Cerebellar cortex (tissue), 1 donor: ENCODE measurements at places on chromosomes 13 and 19.

DNA sequence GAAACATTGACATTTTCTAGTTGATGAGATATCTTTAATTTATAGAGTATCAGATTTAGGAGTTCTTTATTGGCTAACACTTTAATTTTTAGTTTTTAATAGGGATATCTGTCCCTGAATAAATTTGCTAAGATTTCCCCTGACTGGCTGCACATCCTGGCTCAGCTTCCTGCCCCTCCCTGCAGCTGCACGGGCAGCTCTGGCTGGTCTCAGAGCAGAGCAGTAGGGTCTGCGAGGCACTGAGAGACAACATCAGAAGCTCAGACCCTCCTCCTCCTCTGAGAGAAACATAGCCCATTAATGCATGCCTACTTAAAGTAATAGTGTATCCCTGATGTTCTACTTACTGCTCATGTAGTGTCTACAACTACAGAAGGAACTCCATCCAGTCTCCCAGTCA is 139.2 kb downstream of the TNFSF13B start:
- DNase-seq: no peak

DNA sequence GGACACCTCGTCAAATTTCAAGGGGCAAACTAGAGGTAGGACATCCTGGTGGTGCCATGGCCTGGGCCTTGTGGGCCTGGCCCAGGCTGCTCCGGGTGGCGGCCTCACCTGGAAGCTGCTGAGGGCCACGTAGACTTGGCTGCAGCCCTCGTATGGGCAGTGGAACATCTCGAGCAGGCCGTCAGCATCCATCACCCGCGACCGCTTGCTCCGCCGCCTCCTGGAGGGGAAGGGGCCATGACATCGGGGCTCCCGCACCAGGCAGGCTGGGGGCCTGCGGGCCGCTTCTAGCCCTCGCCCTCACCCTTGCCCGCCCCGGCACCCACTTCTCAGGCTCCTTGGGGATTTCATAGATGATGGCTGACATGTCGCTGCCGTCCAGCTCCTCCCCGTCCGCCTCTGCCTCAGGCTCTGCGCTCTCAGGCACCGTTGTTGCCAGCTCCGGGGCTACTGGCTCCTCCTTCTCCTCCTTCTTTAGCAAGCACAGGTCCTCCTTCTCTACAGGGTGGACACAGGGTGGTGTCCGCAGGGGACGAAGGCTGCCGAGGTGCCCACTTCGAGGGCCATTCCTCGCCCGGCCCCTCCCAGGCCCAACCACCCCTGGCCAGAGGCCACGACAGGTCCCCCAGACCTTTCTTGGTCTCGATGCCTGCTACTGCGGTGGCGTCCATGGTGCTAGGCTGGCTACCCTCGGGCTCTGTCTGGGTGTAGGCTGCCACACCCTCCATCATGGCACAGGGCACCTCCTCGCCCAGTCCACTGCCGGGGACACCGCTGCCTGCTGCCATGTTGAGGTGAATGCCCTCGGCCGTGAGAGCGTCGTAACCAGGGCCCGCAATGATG is 6.0 kb upstream of the ELAVL3 start:
- DNase-seq: no peak

DNA sequence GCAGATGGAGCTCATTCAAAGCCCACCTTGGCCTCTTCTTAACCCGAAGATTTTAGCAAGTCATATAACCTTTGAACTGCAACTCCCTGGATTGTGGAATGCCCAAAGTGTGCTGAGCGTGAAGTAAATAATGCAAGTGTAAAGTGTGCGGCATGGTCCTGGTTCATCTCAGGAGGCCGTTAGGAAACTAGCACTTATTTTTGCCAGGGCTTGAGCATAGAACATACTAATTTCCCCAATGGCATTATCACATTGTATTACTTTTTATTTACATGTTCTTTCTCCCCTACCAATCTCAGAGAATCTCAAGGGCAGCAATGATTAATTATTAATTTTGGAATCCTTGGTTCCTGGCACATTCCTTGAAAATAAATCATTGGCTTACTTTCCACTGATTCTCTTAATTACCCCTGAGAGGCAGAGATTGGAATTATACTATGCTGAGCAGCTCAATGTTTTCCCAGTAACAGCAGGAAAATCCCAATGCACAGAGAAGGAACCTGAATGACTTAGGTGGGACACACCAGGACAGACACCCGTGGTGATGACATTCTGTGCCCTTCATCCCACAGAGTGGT is 128.8 kb upstream of the GJB6 start:
- DNase-seq: no peak

DNA sequence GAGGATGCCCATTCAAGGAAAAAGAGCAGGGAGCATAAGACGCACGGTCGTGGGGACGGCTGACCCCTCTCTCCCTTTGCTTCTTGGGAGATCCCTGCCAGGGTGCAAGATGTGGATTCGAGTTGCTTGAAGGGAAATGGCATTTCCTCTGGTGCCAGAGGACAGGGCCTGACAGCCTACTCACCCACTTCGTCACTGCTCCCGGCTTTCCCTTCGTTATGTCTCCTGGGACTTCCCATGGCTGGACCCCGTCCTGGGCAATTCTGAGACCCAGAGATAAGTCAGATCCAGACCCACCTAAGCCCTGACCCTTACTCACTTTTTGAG is 1.2 kb downstream of the TBC1D17 start:
- DNase-seq: no peak

- no peak for DNase-seq
These were observed 529 bp downstream of the LONP1 start for GRCh38 chr19:5719274-5719960.

GRCh38 chr13:111476197-111476596 is 155.8 kb downstream of the TEX29 start:
- DNase-seq: no peak

- no peak for DNase-seq
These were observed 109.6 kb downstream of the ZAR1L start for GRCh38 chr13:32205431-32206096.

DNA sequence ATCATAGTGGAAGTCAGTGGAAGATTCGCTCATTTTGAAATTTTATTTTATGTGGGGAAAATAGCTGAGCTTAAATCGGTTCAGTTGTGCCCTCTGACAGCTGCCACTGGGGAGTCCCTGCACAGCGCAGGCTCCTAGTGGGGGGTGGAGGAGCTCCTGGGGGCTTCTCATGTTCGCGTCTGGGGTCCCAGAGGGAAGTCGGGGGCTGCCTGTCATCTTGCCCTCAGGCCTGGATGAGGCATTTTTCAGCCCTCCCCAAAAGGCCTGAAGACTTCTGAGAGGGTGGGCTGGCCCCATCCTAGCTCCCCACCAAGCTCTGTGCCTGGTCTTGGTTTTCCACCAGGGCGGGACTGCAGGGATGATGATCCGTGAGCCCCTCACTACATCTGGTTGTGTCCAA is 82.1 kb downstream of the CHST8 start:
- no peak for DNase-seq

GRCh38 chr13:30880151-30880855 is 25.8 kb upstream of the MEDAG start:
- DNase-seq: no peak
